ENCODE measurements at places on chromosomes 12 and 14.
A peak's percentile ranks its signal among the peaks of the same experiment; 100 is the strongest.

DNA sequence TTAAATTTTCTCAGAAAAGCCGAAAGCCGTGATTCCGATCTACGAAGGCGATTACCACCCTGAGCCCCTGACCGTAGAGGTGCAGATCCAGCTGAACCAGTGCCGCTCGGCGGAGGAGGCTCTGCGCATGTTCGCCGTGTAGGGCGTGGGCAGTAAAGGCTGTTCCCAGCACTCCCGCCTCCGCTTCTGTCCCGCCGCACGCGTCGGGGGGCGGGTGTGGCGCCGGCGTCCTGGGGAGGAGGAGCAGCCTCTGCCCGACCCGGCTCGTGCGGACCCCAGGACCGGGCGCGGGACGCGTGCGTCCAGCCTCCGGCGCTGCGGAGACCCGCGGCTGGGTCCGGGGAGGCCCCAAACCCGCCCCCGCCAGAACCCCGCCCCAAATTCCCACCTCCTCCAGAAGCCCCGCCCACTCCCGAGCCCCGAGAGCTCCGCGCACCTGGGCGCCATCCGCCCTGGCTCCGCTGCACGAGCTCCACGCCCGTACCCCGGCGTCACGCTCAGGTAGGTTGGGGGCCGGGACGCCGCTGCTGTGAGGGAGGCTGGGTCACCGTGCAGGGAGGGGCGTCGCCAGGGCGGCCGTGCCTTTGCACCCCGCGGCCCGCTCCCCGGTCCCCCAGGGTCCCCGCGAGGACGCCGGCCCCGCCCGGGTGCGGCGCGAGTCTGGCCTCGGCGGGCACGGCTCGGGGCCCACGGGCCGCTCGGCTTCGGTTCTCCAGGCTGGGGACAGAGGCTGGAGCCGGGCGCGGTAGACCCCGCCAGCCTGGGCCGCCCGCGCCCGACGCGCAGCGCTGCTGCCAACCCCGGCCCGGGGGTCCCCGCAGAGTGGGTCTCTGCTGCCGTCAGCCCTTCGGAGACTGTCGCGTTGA is at the start of gene B3GNT4:
B3GNT4 (plus strand) TSS at position 409 of the 866 bp plus-strand sequence. CDS start 910 bp downstream, outside the sequence.
- peak; percentile 51 for DNase-seq

- no peak for DNase-seq
Measured at GRCh38 chr14:40096968-40097367, 664.7 kb upstream of the FBXO33 start.

- DNase-seq, result no peak
Measured at GRCh38 chr14:91313154-91313850, 68.8 kb upstream of the GPR68 start.

DNA sequence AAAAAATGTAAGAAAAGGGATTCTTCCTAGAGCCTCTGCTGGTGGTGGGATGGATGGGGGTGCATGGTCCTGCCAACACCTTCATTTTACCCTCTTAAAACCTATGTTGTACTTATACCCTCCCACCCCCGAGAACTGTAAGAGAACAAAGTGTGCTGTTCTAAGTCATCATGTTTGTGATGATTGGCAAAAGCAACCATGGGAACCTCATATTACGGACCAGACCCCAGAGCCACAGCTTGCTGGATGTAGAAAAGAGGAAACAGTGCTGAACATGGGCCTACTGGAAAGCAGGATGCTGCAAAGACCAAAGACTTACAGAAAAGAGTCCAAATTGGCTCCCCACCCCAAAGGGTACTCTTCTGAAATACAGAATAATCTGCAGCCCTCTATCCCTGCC is 311.2 kb downstream of the DUSP6 start:
- no peak for DNase-seq

GRCh38 chr12:43312991-43313505 is 239.0 kb downstream of the ADAMTS20 start:
- DNase-seq, result no peak

GRCh38 chr12:1474041-1474573 is 120.3 kb downstream of the FBXL14 start:
- no peak for DNase-seq

- DNase-seq, result no peak
Measured at GRCh38 chr12:123067654-123068053, 83.2 kb downstream of the PITPNM2 start.

DNA sequence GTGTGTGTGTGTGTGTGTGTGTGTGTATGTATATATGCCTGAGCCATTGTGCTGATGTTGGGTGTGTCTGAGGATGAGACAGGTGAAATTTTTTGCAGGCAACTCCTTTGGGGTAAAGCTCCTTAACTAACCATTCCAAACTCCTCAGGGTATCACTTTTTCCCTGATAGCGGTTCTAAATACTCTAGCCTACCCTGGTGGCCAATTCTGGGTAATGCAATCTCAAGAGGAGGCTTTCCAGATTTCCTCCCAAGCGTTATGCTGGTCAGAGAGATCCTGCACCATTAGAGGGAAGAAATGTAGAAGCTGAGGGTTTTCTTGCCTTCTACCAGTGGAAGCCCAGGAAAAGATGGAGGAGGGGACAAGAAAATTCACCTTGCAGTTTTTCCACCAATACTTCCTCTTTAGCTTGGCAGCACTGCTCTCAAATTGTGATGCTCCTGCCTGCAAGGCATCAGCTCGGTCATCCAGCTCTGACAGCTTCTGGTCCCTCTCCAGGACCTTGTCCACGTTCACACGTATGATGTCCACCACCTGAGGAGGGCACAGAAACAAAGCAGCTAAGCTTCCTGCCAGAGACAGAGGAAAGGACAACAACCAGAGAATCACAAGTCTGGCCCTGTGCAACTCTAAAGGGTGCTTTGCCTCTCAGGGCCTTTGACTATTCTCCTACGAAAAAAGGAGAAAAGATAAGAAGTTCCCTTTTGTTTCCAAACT is 4.9 kb downstream of the VAMP1 start:
- DNase-seq, result no peak

- no peak for DNase-seq
Measured at GRCh38 chr14:68527329-68527851, 265.5 kb downstream of the ZFP36L1 start.

- DNase-seq, result no peak
Measured at GRCh38 chr12:11693067-11693466, 43.6 kb downstream of the ETV6 start.

- no peak for DNase-seq
Measured at GRCh38 chr14:36163451-36163850, 13.1 kb downstream of the PTCSC3 start.

- no peak for DNase-seq
Measured at GRCh38 chr14:46887144-46887543, 235.6 kb upstream of the RPL10L start.

DNA sequence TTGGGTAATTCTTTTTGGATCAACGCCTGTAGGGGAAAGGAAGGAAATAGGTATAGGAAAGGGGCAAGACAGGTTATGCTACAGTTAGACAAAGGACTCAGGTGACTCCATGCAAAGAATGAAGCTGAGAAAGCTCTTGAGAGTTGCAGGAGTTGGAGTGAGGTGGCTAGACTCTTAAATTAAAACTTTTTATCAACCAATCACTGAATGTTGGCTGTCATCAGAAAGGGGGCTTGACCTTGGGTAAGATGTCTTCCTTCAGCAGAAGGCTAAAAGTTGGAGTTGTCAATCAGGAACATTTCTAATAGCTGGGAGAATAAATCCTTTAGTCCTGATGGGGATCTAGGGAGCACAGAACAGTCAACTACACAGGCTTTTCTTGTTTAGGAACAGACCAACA is 595.4 kb downstream of the SLC16A7 start:
- DNase-seq, result no peak

GRCh38 chr14:75662966-75663365 is 1.9 kb downstream of the TTLL5 start:
- no peak for DNase-seq

DNA sequence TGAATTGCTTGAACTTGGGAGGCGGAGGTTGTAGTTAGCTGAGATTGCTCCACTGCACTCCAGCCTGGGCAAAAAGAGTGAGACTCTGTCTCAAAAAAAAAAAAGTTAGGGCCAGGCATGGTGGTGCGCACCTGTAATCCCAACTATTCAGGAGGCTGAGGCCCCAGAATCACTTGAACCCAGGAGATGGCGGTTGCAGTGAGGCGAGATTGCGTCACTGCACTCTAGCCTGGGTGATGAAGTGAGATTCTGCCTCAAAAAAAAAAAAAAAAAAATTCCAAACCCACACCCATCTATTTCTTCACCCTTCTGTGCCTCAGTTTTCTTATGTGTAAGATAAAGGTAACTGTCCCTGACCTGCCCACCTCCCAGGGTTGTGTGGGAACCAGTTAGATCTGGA is 11.0 kb upstream of the MLXIP start:
- no peak for DNase-seq

- no peak for DNase-seq
Measured at GRCh38 chr14:102999227-102999895, 58.0 kb downstream of the CDC42BPB start.

DNA sequence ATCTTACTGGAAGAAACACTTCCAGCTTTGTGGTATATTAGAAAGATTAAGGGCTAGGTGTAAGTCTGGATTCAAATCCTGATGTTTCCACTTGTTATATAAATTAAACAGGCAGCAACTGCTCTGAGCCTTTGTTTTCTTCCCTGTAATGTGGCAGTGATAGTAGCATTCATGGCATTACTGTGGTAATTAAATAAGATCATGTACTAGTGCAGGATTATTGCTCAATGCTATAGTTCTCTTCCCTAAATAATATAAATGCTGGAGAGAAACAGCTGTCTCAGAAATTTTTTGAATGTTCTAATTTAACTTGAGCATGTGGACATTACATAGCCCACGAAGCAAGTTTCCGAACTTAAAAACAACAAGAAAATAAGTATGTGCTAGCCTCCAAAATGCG is 5.4 kb downstream of the TMEM117 start:
- no peak for DNase-seq

DNA sequence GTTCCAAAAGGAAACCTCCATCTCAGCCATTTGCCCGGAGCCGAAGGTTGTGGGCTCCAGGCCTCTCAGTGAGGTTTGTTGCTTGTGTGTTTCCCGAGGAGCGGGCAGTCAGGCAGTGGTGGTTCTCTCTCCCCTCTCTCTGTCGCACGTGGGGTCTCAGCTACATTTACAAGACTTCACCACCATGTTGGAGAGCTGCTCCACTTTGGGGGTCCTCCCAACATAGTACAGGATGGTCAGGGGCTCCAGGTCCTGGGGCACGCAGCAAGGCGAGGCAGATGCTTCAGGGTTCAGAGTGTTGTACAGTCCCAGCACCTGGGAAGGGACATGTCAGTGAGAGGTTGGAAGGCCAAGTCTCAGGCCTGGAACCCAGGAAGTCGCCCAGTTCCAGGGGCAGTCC is 22.8 kb downstream of the TGFB3 start:
- no peak for DNase-seq

DNA sequence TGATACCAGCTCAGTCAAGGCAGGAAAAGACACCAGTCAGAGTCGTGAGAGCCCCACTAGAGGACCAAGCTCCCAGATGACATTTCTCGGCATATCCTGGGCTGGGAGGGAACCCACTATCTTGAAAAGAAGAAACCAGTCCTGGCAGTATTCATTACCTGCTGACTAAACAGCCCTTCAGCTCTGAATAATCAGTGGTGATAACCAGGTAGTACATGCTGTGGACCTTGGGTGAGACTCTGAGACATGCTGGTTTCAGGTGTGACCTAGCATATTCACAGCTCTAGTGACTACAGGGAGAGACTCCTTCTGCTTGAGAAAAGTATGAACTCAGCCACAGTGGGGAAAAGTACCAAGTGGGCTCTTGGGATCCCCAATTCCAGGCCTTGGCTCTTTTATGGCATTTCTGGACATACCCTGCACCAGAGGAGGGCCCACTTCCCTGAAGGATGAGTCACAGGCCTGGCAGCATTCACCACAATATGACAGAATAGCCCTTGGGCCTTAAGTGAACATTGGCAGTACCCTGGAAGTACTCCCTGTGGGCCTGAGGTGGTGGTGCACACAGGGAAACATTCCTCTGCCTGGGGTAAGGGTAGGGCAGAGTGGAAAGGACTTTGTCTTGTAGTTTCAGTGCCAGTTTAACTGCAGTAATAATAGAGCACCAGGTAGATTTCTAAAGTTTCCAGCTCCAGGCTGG is 82.6 kb upstream of the SLC38A4 start:
- DNase-seq, result no peak

DNA sequence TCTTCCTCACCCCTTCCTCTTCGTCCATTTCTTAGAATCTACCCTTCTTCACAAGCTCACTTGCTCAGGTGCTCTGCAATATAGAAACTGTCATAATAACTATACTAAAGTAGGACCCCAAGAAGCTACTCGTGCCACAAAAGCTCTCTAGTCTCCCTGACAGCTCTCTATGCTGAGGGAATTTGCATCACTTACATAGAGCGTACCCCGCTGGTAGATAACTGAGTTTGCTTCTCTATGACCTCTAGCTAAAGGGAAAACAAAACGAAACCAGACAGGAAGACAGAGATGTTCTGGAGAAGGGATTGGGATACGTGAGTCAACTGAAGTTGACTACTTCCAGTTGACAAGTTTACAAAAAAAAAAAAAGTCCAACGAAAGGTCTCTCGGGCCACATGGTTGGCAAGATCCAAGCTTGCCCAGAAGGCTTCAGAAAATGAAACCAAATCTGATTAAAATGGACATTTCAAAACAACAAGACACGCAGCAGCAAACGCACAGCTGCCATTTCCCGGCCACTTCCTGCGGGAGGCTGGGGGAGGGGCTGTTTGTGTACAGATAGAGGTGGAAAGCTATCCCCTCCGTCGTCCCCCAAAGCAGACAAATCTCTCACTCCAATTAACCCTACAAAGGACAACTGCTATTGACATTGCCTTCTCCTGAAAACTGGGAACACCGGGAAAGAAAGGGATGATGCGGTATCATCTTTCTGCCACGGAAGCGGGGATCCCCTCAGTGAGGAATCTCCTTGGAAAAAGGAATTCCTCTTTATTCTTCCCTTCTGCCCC is 1.3 kb downstream of the BAZ2A start:
- DNase-seq, result peak; percentile 65
